ENCODE measurements at places on chromosomes 5 and 9. TPM values are rescaled to one million over a fixed set of nuclear protein-coding genes. Genes with fewer than 3 reads are reported as not detected.

GRCh38 chr5:168151041-168151440 lies 140.4 kb upstream of the WWC1 start:
- H3K36me3 ChIP-seq = no peaks in the 10 kb centered on the region
- no peaks in the 10 kb centered on the region for H3K27me3 ChIP-seq
- no peak overlapping the region for H3K27ac ChIP-seq
- no peak overlapping the region for H3K4me3 ChIP-seq

- no peaks in the 10 kb centered on the region for H3K27me3 ChIP-seq
- no peak overlapping the region for H3K4me3 ChIP-seq
- H3K36me3 ChIP-seq = no peaks in the 10 kb centered on the region
- H3K4me1 ChIP-seq = no peaks in the 10 kb centered on the region
- no peak overlapping the region for H3K27ac ChIP-seq
These were observed 179.5 kb upstream of the PPP1R2B start for GRCh38 chr5:156670615-156671014.

GRCh38 chr9:126165755-126166154 lies 160.9 kb upstream of the MVB12B start:
- H3K27me3 ChIP-seq = peaks cover 5% of the 10 kb centered on the region
- no peak overlapping the region for H3K27ac ChIP-seq
- no peaks in the 10 kb centered on the region for H3K4me1 ChIP-seq
- no peaks in the 10 kb centered on the region for H3K36me3 ChIP-seq

- no peaks in the 10 kb centered on the region for H3K36me3 ChIP-seq
- no peak for DNase-seq
- H3K4me1 ChIP-seq = no peaks in the 10 kb centered on the region
These were observed 47.4 kb downstream of the MFAP3 start for GRCh38 chr5:154086146-154086545.

DNA sequence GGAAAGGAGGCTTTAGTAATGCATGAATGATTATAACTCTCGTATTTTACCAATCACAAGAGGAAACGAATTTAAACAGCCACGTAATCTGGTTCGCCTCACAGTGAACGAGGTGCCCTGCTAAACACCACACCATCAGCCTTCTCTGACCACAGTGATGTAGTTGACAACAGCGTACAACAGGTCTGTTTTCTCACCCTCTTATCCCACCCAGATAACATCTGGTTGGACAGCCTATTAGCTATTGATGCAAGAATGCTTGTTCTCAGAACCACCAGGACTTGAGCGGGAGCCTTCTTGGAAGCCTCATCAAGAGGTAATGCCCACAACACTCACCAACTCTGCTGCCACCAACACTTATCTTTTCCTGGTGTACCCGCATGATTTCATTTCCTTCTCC lies 23.3 kb downstream of the SLC1A3 start:
- no peak overlapping the region for H3K27ac ChIP-seq
- no peaks in the 10 kb centered on the region for H3K36me3 ChIP-seq
- no peaks in the 10 kb centered on the region for H3K4me1 ChIP-seq
- no peak for DNase-seq
- H3K4me3 ChIP-seq = no peak overlapping the region

DNA sequence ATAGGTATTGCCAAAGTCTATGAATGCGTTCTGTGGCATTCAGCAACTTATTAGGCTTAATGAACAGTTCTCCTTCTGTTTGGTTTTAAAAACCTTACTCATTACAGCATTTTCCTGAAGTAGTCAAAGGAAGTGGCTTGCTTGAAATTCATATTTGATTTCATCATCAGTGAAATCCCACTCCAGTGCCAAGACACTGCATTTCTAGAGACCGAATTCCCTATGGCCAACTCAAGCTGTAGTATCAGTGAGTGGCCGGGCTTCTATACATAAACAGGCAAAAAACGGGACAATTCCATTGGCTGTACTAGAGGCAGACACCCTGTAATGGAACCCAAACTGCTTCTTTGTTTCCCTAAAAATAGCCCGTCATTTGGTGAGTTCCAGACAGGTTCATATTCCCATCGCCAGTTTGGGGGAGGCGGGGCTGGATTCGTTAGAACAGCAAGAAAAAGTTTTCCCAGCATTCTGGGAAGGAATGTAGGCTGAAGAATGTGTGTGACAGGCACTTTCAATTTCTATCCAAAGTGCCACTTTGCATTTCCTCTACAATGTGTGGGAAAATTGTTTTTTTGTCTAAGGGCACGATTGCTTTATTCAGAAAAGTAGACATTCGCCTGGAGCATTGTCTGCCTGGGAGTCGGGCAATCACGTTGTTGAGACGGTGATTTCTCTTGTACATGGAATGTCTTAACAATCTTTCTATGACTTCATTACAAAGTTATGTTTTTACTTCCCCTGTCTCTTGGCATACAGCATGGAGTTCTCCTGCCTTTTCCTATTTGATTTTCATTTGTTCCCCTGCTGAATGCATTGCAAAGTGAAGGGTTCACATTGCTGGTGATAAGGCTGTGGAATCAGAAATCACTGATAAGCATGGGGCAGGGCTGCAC lies 141.8 kb upstream of the MAST4 start:
- peak overlapping the region; percentile 2 for H3K27ac ChIP-seq
- peak overlapping the region; percentile 17 for H3K4me3 ChIP-seq
- no peak for DNase-seq
- H3K27me3 ChIP-seq = no peaks in the 10 kb centered on the region

DNA sequence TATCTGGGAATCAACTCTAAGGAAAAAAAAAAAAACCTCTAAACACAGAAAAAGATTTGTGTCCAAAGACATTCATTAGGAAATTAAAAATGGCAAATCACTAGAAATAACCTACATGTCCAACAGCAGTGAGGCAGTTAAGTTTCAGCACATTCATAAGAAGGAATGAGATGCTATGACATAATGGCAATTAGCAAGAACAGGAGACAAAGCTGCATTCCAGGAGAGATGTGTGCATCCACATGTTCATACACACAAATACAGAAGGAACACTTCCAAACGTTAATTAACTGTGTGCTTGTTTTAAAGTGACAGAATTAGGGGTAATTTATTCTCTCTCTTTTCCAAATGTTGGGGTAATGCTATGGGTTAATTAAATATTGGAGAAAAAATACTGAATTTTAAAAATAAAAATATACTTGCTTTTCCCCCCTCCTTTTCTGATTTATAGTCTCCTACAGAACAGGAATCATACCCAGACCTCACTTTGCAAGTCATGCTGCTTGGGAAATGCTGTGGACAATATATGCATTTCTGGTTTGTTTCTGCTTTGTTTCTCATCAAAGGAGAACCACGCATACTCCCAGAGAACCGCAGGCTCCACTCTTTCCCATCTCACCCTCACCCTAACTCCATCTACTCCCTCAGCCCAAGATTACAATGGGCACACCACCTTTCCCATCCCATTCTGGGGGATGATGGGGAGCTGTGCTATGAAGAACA lies 114.1 kb downstream of the CDK5RAP2 start:
- peaks cover 59% of the 10 kb centered on the region for H3K36me3 ChIP-seq
- H3K4me3 ChIP-seq = no peak overlapping the region
- H3K27ac ChIP-seq = no peak overlapping the region
- no peak for DNase-seq
- H3K27me3 ChIP-seq = no peaks in the 10 kb centered on the region
- no peaks in the 10 kb centered on the region for H3K4me1 ChIP-seq

DNA sequence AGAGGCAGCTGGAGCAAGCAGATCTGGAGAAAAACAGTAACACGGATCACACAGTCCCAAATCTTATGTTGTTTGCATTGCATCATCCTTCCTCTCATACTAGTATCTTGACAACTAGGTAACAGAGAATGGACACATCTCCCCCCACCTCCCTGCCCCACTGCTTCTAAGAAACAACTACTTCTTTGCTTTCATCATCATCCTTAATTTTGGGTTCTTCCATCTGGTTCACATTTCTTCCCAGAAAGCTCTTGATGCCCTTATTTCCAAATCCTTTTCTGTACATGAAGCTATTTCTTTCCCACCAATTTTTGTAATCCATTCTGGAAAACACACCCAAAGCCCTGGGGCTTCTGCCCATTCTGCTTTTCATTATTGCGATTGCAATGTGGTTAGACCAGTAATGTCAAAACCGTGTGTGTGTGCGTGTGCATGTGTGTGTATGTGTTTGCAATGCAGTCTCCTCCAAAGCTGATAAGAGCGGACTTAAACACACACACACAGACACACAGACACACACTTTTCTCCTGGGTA lies 254.7 kb upstream of the SLC30A5 start:
- no peak for DNase-seq
- H3K27ac ChIP-seq = no peak overlapping the region
- H3K4me3 ChIP-seq = no peak overlapping the region

- H3K27ac ChIP-seq = peak overlapping the region; percentile 86
- H3K4me1 ChIP-seq = peaks cover 4% of the 10 kb centered on the region
- H3K36me3 ChIP-seq = no peaks in the 10 kb centered on the region
- no peak for DNase-seq
These were observed 39.0 kb downstream of the PRKACG start for GRCh38 chr9:68974901-68975300.

DNA sequence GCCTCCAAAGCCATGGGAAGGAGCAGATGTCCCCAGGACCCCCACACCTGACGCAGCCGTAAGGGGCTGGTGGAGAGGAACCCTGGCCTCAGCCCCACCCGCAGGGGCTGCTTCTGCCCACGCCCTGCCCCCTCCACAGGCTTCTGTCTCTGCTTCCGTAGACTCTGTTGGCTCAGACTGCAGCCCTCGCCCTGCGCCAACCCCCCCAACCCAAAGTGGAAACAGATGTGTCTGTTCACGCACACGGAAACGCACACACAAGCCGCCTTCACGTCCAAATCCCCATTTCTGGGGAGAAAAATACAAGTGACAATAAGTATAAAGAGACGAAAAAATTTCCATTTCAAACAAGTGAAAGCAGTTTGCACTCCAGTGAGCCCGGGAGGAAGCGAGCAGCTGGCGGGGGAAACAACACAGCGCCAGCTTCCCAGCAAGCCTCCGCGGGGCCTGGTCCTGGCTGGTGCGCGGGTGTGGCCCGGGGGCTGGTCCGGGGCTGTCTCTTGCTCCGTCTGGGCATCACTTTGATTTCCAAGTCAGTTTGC lies 32.6 kb upstream of the RXRA start:
- H3K27me3 ChIP-seq = no peaks in the 10 kb centered on the region
- peak; percentile 43 for DNase-seq
- no peaks in the 10 kb centered on the region for H3K36me3 ChIP-seq
- H3K4me1 ChIP-seq = peaks cover 14% of the 10 kb centered on the region
- H3K4me3 ChIP-seq = peak overlapping the region; percentile 39

- H3K27me3 ChIP-seq = no peaks in the 10 kb centered on the region
- H3K4me1 ChIP-seq = peaks cover 26% of the 10 kb centered on the region
- no peak overlapping the region for H3K4me3 ChIP-seq
- no peak overlapping the region for H3K27ac ChIP-seq
- DNase-seq = no peak
These were observed 240.8 kb downstream of the MCTP1 start for GRCh38 chr5:95044096-95044495.

DNA sequence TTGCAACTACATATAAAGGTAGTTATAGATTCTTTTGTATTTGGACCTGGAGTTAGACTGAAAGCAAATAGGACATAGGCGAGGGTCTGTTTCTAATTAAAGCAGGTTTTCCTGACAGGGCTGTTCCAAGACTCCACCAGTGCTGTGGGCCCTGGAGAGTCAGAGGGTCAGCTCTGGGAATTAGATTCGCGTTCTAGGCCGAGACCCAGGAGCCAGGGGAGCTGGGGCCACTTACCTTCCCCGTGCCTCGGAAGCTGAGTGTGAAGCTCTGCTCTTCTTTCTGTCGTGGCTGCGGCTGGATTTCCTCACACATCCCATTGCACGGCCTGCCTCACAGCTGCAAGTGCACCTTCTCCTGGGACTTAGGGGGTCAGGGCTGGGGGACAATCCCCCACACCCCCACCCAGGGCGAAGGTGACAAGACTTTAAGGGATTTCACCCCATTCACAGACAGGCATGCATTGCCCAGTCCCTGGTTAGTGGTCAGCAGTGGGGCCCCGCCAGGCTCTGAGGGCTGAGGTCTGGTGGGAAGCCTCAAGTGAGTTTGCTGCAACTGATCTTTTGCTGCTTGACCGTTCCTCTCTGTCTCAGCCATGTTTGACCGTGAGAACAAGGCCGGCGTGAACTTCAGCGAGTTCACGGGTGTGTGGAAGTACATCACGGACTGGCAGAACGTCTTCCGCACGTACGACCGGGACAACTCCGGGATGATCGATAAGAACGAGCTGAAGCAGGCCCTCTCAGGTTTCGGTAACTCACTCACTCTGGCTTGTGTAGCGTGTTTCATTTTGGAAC lies 15.3 kb upstream of the AHRR start:
- H3K4me1 ChIP-seq = no peaks in the 10 kb centered on the region
- no peak for DNase-seq
- H3K36me3 ChIP-seq = peaks cover 57% of the 10 kb centered on the region
- H3K27me3 ChIP-seq = no peaks in the 10 kb centered on the region
- H3K27ac ChIP-seq = no peak overlapping the region
- no peak overlapping the region for H3K4me3 ChIP-seq

DNA sequence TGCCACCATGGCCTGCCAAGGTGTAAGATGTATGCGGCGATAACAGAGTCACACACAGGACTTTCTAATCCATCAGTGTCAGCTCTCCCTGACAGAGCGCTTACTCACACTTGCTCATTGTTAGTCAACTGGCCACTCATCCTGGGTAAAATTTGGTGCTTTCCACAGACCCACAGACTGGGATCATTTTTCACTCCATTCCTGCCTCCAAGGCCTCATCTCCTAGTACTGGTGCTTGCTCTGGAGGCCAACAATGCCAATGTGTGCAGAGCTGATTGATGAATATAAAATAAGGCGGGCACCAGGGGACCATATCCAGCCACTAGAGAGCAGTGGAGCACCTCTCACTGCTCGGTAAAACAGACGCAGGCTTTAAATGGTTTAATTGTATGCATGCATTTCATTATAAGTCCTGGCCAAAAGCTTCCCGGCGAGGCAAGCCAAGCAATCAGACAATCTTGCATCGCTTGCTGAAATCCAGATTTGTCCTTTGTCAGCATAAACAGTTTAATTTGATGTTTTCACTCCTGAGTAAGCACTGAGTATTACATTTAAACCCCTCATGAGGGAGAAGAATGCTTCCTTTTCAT lies 22.3 kb downstream of the PSMB7 start:
- peaks cover 28% of the 10 kb centered on the region for H3K4me1 ChIP-seq
- no peaks in the 10 kb centered on the region for H3K27me3 ChIP-seq
- no peak overlapping the region for H3K27ac ChIP-seq

GRCh38 chr5:34555699-34556508 lies 100.2 kb upstream of the RAI14 start:
- H3K4me3 ChIP-seq = no peak overlapping the region
- no peak overlapping the region for H3K27ac ChIP-seq
- DNase-seq = no peak
- H3K36me3 ChIP-seq = no peaks in the 10 kb centered on the region

The TNC gene
- 18.5 TPM for total RNA-seq

The SLC1A3 gene
- total RNA-seq = 52.1 TPM

The FASTKD3 gene
- 9.4 TPM for total RNA-seq

The FOXD4L4 gene
- total RNA-seq = 0.77 TPM

The ADAMTS16 gene
- total RNA-seq = 1.1 TPM

The SCGB3A2 gene
- 624 TPM for total RNA-seq

The DMRT2 gene
- 0.86 TPM for total RNA-seq

The NR4A3 gene
- total RNA-seq = 1.7 TPM
